Stimulated activated CD8-positive, alpha-beta memory T cell treated with anti-CD3 and anti-CD28 coated beads, Interleukin-4, amount 100 ng/mL, for 4 hours (primary cell): ENCODE measurements at places on chromosomes 5 and 9.

DNA sequence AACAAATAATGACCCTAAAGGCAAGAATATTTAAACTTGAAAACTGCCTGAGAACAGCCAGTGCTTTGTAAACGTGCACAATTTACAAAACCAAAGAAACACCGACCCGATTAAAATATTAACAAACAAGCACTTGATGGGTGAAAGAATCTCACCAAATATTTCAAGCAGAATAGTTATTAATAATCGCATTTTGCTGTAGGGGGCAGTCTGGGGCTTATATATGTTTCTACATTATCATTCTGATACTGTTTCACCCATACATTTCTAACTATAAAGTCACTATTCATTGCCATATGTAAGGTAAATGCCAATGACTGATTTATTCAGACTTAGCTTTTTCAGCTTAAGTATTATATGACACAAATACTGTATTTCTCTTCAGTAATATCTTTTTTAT, 37.7 kb downstream of the UBAP2 start:
- no peak for DNase-seq

GRCh38 chr5:54518146-54518817, 723 bp downstream of the SNX18 start:
- DNase-seq, result peak; percentile 15

DNA sequence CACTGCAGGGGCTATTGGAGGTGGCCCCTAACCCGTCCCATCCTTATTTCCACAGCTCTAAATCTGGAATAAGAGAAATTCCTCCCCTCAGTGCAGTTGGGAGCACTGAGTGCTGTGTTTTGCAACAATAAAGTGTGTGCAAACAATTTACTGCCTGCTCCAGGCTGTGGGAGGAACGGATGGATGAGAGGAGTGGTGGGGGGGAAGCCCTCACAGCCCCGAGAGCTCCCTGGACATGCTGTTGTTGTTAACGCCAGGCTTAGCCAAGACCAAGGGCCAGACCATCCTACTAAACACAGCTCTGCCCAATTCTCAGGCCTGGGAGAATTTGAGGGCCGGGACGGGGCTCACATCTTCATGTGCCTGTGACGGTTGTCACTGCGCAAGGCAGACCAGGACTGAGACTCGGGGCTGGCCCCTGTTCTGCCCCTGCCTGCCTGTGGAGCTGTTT, 200.2 kb downstream of the DAB2IP start:
- no peak for DNase-seq

- DNase-seq, result no peak
Observed at GRCh38 chr5:22226423-22226822, 626.7 kb downstream of the CDH12 start.

DNA sequence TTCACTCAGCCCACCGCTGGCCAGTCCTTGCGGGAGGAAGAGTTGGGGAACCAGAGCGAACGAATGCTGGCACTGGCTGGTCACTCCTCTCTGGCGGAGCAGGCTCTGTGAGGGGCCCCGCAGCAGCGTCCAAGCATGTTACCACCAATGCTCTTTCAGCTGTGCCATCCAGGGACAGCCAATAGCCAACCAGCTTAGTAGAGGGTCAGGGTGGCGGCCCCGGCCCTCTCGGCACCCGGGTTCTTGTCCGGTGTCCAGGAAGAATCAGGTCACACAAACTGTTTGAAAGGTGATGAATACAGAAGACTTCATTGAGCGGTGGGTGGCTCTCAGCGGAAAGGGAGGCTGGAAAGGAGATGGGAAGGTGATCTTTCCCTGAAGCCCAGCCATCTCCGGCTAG, 135.3 kb downstream of the EGFLAM start:
- no peak for DNase-seq

DNA sequence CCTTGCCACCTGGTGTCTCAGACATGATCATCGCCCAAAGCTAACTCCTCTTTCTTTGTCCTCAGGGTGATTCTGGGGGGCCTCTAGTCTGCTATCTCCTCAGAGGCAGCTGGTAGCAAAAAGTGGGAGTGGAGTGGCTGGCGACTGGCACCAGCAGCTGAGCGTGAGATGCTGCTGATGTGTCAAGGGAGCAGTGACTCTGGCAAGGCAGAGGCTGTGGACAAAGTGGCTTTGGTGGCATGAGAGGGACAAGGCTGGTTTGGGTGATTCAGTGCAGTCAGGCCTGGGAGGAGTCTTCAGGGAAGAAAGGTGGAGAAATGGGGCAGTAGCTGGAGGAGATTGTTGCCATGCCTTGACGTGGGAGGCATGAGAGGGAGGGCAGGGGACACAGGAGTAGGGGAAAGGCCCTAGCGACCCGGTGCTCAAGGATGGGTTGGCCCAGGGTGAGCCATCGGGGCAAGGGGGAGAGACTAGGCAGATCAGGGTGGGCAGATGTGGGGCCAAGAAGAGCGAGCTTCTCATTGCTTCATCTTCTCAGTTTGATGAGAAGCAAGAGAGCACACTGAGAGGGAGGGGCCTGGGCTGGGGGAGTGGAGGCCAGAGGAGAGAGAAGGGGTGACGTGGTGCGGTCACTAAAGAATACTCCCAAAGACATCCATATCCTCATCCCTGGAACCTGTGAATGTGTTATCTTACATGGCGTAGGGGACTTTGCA, 64.2 kb upstream of the SPTLC1 start:
- no peak for DNase-seq

DNA sequence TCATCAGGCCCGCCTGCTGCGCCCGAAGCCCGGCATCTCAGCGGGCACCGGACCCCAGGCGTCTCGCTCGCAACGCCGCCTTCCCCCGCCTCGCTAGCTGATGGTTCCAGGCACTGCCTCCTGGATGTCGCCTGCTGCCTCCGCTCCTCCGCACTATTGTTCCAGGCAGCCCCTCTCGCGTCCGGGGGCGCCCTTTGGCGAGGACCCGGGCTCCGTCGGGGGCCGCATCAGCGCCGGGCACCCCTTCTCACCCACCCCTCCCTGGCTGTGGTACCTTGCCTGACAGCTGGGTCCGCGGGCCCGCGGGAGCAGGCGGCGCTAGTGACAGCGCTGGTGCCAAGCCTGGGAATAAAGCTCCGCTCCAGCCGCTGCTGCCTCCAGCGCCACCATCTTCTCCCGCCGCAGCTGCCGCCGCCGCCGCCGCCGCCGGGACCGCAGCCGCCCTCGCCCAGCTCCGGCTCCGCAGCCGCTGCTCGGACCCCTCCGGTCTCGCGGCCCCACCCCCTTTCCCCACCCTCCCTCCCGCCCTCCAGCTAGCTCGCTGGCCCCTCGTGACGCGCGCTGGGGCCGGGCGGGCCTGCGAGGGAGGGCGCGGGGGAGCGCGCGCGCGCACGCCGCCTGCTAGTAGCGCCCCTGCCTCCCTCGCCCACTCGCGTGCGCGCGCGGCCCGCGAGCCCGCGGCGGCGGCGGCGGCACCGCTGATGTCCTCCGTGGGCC, at the start of gene APBA1:
APBA1 (minus strand) TSS at position 493 of the 717 bp plus-strand sequence.
- DNase-seq, result peak; percentile 27

DNA sequence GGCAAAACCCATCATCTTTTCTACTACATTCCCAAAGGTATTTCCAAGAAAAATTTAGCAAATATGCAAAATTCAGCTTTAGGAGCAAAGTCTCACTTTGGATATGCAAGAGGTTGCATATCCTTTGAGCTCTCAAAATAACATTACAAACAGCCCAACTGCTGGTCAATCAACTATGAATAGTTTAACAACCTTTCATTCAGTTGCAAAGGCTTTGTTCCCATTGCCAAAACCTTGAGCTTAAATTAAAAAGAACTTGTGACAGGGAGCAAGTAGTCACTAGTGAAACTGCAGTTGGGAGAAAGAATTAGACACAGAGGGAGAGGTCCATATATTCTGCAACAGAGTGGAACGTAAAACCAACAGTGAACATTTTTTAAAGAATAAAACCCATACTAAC, 8.8 kb downstream of the ZNF608 start:
- no peak for DNase-seq

DNA sequence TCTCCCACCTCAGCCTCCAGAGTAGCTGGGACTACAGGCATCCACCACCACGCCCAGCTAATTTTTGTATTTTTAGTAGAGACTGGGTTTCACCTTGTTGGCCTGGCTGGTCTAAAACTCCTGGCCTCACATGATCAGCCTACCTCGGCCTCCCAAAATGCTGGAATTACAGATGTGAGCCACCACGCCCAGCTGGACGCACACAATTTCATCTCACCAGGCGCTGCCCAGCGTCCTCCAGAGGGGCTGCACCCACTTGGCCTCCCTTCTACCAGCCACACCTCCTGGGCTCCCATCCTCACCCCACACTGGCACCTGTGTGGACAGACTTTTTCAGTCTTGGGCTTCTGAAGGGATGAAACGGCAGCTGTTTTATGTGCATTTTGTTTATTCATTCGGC, 3.8 kb upstream of the EXOC3 start:
- no peak for DNase-seq

DNA sequence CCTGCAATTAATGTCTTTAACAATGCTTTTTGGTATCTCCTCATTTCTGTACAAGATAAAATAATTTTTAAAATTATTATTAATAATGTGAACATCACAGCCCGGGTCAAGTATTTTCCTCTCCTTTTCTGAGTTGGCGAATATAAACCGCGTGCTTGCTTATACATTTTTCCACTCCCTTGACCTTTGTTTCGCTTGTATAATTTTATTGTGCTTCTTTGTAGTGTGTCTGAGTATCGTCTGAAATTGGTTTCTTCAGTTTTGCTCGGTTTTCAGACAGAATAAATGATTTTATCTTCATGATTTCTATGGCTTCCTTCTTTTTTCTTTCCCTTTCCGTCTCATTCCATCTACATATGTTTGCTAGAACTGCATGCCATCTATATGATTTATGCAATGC, 448.5 kb downstream of the MAT2B start:
- DNase-seq, result no peak

GRCh38 chr5:34863946-34864345, 25.0 kb downstream of the TTC23L start:
- DNase-seq, result no peak

DNA sequence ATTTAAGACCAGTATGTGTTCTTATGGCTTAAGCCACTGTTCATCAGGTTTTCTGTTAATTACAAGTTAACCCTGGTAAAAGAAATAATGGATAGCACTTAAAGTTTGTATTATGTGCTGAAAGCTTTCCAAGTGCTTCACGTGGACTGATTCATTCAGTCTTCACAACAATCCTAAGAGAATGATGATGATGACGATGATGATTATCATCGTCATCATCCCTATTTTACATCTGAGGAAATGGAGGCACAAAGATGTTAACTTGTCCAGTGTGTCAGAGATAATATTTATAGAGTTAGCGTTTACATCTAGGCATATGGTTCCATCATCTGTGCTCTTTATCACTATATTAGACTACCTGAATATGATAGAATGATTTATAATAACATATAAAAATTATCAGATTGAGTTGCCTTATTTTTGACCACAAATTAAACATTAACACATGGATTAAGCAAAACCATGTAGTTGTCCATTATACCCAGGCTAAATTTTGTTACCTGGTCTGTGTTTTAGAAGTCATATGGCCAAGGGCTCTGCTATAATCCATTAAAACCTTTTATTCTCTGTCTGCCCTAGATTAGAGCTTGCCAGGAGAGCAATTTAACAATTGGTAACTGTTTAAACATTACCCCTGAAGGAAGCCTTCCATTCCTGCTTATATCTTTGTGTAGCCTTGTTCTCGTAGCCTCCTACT, 102.3 kb upstream of the MAP3K1 start:
- no peak for DNase-seq

DNA sequence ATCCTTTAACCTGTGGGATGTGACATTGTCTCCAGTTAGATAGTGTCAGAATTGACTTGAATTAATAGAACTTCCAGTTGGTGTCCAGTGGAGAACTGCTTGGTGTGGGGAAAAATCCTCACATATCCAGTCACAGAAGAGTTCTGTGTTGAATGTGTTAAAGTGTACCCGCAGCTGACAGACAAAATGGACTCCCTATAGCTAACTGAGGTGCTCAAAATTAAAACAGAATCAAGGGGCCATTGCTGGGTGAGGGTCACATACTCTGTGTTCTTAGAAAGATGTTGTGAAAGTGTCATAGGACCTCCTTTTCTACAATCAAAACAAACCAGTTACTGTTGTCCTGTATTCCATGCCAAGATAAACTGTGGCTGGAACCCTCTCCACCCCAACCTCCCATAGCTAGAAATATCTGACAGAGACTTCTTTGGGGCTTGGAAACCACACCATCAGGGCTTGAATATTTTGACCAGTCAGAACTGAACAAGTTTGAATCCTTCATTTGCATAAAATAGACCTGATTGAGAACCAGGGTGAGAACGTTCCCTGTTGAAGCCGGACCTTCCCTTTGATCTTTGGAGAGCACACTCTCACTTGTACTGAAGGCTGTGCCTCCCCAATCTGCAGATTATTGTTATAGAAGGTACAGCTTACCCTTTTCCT, 164.0 kb upstream of the ZNF608 start:
- DNase-seq, result no peak

DNA sequence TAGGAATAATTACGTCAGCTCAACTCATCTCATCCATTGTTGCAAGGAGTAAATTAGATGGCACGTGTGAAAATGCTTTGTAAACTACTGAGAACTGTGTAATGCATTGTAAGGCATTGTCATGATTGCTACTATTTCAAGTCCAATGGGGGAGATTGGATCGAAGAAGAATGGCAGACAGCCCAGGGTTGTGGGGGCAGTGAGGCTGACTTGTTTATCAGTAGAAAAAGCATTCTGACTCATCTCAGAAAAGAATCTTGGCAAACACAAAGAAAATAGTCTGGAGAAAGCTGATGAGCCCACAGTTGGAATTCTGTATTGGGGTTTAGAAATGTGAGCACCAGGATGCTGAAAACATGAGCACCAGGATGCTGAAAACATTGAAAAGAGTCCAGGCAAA, 28.0 kb upstream of the DAP start:
- no peak for DNase-seq

DNA sequence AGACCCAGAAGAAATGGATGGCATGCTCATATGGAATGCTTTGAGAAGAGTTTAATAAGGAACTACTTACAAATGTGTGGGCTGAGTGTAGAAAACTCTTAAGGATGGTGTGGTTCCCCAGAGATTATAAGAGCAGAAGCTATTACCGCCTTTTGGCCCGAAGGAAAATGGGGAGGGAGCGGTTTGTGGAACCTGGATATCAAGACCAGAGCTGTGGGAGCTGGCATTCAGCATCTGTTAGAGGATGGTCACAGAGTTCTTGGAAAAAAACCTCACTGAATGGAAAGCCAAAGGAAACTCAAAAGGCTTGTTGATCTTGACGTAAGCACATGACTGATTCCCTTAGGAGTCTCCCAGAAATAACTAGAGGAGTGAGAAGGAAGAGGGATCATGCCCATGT, 151.0 kb downstream of the PJA2 start:
- DNase-seq, result no peak

GRCh38 chr9:89742660-89743059, 137.8 kb downstream of the GADD45G start:
- DNase-seq, result no peak

DNA sequence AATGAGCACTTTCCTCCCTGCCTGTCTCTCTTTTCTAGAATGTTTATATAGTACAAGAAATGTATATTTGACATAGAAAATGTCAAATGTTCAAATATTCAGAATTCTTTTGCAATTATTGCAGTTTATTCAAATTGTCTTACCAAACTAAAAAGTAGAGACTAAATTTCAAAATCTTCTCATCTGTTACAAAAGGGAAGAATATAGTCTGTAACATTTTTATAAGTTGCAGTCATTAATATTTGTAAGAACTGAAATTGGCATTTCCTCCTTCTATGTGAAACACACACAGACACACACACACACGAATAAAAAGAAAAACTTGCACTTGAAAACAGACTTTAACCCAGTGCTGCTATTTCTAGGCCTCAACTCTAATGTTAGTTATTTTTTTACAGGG, 56.4 kb downstream of the NR3C1 start:
- no peak for DNase-seq
